ENCODE measurements at places on chromosomes 5 and 9.

DNA sequence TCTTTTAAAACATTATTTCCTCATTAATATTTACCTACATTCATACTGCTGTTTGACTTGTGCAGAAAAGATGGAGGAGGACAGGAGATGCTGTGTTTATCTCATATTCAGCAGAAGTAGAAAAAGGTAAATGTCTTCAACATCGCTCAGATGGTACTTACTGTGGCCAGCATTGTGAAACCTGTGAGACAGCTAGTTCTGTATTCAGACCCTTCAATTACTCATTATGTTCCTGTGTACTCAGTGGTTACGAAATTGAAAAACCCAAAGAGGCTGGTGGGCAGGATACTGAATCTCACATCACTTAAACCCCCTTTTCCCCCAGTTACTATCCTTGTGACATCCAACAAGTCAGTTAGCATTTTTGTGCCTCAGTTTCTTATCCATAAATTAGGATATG lies 216.0 kb downstream of the KDM4C start:
- no peak for DNase-seq

GRCh38 chr5:91266184-91266705 lies 116.9 kb downstream of the ARRDC3 start:
- DNase-seq = no peak

GRCh38 chr5:88404405-88404804 lies 135.8 kb upstream of the TMEM161B start:
- DNase-seq = no peak

DNA sequence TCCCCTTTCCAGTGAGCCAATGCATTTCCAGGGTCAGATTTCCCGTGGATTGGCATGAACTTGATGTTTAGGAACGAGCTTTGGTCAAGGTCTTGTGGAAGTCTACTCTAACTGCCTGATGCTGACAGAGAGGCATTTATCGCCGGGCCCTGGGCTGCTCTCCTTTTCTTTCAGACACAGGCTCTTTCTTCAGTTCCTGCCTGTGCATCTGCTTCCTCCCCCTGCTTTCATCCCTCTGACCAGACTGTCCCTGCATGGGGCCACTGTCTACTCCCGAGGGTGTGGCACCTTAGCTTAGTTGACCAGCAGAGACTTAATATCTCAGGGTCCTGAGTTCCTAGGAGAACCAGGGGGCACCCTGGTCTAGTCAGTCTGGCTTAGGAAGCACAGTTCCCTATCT lies 41.2 kb downstream of the RALGPS1 start:
- DNase-seq = no peak

- DNase-seq = no peak
Measured at GRCh38 chr5:90533794-90534193, 4.4 kb upstream of the LYSMD3 start.

GRCh38 chr5:178284093-178284675 lies 51.6 kb upstream of the PHYKPL start:
- no peak for DNase-seq

DNA sequence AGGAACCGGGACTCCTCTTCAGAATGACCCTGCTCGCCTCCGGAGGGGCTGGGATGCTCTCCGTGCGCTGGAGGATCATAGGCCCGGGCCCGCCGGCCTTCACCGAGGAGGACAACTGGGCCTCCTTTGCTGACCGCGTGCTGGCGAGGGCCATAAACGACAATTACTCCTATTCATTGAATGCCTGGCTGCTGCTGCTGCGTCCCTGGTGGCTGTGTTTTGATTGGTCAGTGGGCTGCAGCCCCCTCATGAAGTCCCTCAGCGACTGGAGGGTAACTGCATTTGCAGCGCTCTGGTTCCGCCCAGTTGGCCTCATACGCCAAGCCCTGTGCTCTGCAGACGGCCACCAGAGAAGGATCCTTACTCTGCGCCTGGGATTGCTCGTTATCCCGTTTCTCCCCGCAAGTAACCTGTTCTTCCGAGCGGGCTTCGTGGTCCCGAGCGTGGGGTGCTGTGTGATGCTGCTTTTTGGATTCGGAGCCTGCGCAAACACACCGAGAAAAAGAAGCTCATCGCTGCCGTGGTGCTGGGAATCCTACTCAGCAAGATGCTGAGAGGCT lies 16.6 kb downstream of the OR2V1 start:
- DNase-seq = no peak

- DNase-seq = no peak
Measured at GRCh38 chr9:33125461-33125860, 41.7 kb downstream of the B4GALT1 start.

DNA sequence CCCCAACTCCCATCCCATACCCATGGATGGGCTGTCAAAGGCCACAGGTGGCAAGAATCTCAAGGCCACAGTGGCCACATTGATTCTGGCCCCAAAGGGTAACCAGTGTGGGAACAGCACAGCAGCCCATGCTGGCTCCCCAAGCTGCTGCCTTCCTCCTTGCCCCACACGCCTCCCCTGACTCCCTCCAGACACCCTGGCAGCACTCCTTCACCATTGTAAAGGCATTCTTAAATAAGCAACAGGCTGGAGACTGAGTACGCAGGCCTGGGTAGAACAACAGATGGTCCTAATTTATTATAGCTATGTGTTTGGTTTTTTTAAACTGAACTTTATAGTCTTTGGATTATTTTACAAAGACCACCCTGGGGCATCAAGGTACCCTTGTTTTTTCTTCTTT lies 158.8 kb downstream of the TSSK1B start:
- DNase-seq = no peak

DNA sequence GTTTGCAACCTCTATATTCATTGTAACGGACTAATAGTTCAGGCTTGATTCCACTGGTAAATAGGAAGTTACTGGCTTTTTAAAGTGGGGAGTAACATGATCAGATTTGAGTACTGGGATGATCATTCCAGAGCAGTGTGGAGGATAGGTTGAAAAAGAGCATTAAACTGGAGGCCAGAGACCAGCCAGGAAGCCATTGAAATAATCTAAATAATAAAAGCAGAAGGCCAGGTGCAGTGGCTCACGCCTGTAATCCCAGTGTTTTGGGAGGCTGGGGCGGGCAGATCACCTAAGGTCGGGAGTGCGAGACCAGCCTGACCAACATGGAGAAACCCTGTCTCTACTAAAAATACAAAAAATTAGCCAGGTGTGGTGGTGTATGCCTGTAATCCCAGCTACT lies 56.0 kb upstream of the MSX2 start:
- DNase-seq = no peak

DNA sequence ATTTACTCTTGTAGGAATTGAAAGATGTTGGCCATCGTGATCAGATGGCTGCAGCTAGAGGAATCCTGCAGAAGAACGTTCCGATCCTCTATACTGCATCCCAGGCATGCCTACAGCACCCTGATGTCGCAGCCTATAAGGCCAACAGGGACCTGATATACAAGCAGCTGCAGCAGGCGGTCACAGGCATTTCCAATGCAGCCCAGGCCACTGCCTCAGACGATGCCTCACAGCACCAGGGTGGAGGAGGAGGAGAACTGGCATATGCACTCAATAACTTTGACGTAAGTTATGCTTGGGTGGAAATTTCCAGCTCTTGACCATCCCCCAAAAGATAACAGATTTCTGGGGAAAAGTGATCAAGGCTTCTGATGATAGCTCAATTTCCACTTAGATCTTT lies 50.6 kb downstream of the LRRTM2 start:
- DNase-seq = no peak

GRCh38 chr5:109788596-109788995 lies 98.9 kb downstream of the MAN2A1 start:
- DNase-seq = no peak

- DNase-seq = no peak
Measured at GRCh38 chr5:102223542-102224477, 72.3 kb downstream of the SLCO4C1 start.

- DNase-seq = no peak
Measured at GRCh38 chr9:74458832-74459231, 38.3 kb upstream of the RORB start.

- no peak for DNase-seq
Measured at GRCh38 chr9:34046784-34047379, 1.8 kb downstream of the UBAP2 start.

GRCh38 chr5:122656160-122656559 lies 118.7 kb upstream of the SNX2 start:
- DNase-seq = no peak

DNA sequence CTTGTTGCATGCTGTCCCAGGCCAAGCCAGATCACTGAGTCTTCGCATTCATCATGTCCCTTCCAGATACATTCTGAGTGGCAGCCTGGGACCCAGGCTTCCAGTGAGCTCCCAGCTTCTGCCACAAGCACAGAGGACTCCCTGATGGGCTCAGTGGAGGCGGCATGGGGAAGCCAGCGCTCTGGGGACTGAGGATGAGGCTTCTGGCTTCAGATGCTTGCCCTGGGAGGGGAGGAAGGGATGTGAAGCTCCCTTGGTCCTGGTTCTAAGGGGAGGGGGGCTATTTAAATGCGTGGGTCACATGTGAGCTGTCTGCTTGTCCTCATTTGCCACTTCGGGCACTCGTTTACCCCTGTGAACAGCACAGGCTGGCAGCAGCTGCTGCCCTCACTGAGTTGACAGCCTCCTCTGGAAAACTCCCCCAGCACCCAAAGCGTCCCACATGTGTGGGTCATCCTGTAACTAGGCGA lies 174.0 kb downstream of the NR3C1 start:
- DNase-seq = no peak
